ENCODE measurements at places on chromosomes 1 and 21.

GRCh38 chr1:23596382-23597358 lies 37.4 kb upstream of the ID3 start:
- DNase-seq, result no peak

DNA sequence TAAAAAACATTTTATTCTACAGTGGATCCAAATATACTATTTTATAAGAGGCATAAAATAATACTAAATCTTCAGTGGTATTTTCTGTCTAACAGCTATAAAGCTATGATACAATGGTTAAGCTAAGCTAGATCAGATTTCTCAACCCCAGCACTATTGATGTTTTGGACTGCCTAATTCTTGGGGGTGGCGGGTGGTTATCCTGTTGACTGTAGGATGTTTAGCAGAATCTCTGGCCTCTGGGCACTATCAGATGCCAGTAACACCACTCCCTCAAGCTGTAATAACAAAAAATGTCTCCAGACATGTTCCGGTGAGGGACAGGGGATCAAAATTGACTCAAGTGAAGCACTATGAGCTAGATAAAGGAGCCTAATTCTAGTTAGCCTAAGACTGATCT lies 118.5 kb downstream of the APP start:
- no peak for DNase-seq

DNA sequence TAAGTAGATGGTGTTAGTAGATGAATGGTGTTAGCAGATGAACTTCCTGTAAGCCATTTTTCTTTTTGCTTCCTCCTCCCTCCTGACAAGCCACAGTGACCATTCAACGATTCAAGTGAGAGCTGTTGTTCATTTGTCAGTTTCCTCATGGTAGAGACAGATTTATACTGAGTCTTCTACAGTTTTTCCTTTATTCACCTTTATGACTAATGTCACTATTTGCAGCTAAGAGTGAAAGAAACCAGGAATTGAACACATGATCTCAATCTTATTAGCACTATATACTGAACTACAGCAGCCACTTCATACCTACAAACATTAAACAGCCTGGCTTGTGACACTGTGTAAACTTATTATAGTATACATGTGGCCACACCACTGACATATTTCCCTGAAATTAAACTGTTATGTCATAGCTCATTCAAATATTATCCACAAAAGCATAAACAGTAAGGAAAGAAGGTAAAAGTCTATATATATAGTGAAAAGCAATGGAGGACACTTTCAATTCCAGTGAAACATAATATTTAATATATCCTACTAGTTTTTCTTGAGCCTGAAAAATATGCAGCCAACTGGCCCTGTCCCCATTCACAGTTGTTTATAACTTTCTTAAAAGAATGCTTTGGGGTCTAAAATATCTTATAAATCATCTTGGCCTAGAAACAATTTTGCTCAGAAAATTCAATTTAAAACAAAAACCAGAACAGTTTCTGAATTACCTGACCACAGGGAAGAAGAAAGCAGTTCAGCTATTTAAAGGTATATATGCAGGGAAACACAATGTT lies 566.9 kb upstream of the ZRANB2 start:
- no peak for DNase-seq

DNA sequence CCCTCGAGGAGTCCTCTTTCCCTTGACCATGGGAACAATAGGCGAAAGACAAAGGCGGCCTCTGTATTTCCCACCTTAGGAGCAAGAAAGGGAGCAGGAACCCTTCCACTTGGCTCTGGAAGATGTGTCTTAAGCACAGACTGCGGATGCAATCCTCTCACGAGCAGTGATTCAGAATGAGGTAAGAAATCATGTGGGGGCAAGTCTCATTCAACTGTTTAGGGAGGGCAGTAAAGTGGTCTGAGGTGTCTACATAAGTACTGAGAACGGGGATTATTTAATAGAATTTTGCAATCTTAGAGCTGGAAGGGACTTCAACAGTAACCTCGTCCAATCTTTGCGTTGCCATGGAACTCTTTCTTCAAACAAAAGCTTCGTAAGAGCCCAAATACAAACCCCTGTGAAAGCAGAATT lies 1.6 kb upstream of the DYRK3 start:
- no peak for DNase-seq

DNA sequence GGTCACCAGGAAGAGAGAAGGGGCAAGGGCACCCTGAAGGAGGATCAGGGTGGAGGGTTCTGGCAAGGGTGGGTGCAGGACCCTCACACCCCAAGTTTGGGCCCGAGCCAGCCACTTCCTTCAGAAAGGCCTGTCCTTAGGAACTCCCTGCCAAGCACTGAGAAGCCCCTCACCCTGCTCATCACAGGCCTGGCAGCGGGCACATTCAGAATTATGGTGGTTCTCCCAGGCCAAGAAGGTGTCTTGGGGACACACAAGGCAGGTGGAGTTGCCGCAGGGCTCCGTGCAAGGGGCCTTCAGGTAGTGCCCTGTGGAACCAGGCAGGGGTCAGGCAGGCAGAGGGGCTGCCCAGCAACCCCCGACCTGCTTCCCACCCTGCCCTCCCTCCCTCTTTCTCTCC lies 1.1 kb downstream of the TNFRSF25 start:
- DNase-seq, result no peak

DNA sequence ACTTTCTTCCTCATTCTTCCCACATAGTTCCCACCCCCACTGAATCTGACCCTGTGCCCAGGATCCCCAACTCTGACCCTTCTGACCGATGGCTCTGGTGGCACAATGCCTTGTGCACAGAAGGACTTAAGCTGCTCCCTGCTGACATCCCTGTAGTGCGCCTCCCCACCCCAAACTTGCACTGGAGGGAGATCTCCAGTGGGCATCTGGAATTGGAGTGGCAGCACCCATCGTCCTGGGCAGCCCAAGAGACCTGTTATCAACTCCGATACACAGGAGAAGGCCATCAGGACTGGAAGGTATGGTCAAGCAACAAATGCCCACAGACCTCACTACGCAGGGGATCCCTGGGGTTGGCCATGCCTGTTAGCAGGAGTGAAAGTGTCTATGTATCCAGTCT lies 9.0 kb downstream of the MPL start:
- DNase-seq, result no peak

DNA sequence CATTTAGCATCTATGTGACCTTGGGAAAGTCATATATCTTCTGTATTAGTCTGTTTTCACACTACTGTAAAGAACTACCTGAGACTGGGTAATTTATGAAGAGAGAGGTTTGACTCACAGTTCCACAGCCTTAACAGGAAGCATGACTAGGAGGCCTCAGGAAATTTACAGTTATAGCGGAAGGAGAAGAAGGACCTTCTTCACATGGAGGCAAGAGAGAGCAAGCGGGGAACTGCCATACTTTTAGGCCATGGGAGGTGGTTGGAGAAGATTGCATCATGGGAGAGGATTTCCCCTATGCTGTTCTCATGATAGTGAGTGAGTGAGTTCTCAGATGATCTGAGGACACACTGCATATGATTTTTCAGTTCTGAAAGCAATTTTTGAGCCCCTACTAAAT lies 87.9 kb downstream of the CLEC20A start:
- DNase-seq, result no peak

DNA sequence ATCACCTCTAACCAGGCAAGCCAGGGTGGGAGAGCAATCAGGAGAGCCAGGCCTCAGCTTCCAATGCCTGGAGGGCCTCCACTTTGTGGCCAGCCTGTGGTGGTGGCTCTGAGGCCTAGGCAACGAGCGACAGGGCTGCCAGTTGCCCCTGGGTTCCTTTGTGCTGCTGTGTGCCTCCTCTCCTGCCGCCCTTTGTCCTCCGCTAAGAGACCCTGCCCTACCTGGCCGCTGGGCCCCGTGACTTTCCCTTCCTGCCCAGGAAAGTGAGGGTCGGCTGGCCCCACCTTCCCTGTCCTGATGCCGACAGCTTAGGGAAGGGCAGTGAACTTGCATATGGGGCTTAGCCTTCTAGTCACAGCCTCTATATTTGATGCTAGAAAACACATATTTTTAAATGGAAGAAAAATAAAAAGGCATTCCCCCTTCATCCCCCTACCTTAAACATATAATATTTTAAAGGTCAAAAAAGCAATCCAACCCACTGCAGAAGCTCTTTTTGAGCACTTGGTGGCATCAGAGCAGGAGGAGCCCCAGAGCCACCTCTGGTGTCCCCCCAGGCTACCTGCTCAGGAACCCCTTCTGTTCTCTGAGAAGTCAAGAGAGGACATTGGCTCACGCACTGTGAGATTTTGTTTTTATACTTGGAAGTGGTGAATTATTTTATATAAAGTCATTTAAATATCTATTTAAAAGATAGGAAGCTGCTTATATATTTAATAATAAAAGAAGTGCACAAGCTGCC lies 19.8 kb downstream of the CSF1 start:
- DNase-seq, result no peak

- no peak for DNase-seq
These were observed 109.8 kb downstream of the C1orf94 start for GRCh38 chr1:34286511-34286910.

DNA sequence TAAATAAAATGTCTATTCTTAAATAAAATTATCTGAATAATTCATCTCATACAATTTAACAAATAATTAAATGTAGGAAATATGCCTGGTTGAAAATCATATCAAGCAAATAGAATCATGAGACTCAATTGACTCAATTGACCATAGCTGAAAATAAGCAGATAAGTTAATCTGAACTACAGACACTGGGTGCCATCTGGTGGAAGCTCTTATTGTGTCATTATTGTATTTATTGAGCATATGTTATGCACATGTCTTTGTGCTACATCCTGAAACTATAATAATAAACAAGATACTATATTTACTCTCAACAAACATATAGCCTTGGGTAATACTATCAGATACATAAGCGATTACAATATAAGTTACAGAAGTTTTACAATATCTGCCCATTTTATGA lies 41.0 kb downstream of the BRINP3 start:
- DNase-seq, result no peak

GRCh38 chr1:40339420-40340323 lies 22.6 kb upstream of the COL9A2 start:
- no peak for DNase-seq

DNA sequence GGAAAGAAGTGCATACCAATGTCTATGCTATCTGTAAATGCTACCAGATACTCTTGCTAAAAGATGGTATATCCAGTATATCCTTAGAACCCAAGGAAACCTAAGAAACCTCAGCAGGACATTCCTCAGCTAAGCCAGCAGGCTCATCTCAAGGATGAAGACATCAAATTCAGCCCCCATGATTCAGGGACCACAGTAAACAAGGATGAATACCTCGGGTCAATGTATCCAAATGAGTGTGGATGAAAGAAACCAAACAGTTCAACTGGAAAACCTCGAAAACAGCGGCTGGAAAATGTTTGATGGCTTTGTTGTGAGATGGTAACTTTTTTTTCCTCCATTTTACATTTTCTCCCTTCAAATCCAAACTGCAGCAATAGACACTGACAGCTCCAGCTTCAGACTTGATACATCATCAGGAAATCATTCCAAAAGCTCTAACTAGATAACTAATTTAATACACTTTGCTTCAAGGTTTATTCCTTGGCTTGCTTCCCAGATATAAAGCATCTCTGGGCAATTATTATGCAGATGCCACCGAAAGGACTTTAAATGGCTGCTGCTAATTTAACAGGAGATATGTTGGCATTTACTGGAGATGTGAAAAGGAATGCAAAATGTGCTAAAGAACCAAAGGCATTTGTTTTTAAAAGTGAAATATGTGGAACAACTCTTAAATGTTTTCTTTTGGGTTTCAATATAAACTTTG lies 73.6 kb downstream of the SMYD2 start:
- DNase-seq, result no peak

DNA sequence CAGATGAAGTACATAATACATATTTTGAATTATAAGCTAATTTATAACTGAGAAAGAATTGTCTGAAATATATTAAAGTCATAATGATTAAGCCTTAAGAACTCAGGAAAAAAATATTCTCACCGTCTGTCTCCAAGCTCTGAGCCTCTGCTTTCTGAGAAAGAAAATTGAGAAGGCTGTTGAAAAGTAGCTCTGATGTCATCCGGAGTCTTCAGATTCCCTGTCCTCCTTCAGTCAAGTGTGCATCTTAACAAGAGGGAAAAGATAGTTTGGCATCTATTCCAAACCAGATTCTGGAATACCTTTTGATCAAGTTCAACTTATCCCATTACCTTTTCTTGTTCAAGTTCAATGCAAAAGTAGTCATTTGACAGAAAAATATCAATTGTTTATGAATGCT lies 50.6 kb downstream of the NRIP1 start:
- no peak for DNase-seq

DNA sequence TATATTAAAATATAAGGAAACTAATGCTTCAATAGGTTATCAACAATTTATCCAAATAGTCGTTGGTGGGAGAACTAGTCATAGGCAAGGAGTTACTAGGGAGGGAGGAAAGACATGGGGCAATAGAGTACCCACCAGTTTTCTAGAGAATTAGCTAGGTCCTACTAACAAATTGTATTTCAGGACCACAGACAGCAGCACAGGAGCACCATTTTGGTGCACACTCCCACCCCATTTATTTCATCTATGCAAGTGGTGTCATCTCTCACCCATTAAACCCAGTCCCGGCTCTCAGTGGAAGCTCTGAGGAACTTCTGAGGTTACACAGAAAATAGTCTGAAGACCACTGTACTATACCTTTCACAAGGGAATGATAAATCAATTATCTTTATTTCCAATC lies 89.0 kb upstream of the BCAR3 start:
- no peak for DNase-seq

DNA sequence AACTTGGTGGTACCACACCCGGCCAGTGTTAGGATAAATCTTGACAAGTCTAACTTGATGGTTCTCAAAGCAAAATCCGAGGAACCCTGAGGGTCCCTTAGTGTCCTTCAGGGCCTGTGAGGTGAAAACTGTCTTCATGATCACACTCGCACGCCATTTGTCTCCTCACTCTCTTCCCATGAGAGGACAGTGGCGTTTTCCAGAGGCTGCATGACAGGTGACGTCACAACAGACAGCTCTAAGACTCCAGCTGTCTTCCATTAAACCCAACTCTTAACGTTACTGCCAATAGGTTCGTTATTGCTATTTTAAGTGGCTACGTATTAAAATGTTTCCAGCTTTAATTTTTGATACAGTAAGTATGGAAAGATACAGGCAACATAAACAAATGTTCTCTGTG lies 13.8 kb downstream of the CFAP74 start:
- no peak for DNase-seq

All from stimulated activated CD4-positive, alpha-beta T cell treated with anti-CD3 and anti-CD28 coated beads, Interleukin-1b, Interleukin-23, amount 100 ng/mL, for 1 hour (primary cell).